ENCODE measurements at places on chromosomes 2 and 18.

DNA sequence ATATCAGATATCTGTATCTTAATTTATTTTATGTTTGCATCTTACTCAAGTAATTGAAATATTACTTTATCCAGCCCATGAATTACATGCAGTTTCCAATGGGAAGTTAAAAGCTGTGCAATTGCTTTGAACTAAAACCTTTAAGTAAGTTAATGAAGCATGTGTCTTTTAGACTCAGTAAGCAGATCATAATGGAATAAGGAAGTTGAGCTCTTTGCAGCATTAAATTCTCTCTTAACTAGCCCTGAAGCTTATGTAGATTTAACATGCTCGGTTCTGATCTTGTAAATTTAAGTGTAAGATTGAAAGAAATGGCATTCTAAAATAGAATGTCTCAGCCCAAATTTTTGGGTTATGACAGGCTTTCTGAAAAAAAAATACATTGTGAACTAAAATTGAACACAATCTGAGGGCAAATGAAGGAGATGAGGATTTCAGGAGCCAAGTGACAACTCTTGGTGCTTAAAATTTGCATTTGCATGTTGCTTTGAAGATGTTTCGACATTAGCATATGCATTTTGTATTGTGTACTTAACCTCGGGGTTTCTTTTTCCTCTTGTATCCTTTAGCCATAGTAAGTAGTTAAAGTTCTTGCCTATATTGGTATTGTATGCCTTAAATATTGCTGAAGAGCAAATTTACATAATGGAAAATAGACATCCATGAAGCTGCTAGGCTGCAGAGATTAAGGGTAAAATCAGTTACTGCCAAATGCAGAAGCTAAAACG, 297.8 kb upstream of the KCNJ3 start:
- DNase-seq, result no peak

DNA sequence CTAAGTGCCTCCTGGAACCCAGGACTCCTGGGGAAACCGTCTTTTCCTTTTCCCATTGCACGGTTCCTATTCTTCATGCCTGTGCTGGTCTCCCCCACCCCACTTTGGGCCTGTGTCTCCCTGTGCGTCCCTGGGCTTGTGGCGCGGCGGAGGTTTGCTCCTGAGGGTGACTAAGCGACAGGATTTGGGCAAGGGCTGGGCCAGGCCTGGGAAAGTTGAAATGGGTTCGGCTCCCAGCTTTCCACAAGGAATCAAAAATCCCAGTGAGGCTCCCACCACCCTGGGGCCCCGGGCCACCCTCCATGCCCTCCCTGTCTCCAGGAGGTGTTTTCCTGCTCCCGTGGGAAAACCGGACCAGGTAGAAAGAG, 197.6 kb downstream of the NDUFA10 start:
- no peak for DNase-seq

- no peak for DNase-seq
Observed at GRCh38 chr2:65281627-65282351, 54.2 kb downstream of the ACTR2 start.

- no peak for DNase-seq
Observed at GRCh38 chr2:29035016-29035745, 39.1 kb downstream of the PCARE start.

GRCh38 chr2:190679813-190680591, 31.1 kb downstream of the NAB1 start:
- DNase-seq, result peak; percentile 36

DNA sequence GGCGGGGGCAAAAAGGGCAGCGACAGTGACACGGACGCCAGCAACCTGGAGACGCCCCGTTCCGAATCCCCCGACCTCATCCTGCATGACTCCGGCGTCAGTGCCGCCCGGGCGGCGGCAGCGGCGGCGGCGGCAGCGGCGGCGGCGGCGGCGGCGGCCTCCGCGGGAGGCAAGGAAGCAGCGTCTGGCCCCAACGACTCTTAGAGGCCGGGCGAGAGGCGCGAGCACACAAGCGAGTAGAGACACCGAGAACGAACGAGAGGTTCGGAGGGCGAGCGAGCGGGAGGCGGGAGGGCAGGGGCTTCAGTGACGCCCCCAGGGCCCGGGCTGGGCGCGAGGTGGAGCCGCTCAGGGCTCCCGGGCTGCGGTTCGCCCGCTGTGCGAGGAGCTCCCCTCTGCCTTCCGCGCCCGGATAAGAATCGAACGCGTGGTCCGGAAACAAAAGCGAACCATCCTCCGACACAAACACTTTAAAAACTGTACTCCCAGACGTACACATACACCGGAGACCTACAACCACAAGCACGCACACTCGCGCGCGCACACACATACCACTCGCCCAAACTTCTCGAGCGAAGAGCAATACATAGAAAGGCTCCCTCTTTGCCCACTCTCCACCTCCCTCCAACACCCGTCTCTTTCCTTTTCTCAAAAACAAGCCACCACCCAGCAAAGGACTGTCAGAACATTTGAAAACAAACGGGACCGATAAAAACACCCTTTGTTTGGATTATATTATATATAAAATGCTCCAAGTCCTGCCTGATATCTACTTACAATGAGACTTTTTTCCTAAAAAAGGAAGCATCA, 2.8 kb downstream of the SP9 start:
- no peak for DNase-seq

DNA sequence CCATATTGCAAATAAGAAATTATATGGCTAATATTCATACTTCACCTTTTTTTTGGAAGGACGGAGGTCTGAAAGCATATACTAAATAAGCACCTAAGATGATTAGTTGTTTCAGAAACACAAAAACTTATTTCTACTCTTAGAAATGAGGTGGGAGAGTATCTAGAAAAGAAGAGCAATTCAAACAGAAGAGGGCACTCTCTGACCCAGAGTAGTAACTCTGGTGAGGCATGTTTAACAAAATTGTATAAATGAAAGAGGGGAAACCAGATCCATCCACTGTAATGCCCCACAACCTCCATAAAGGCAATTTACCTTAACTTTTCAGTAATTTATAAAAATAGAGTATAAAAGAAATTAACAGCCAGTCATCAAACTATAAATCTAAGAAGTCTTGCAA, 669.6 kb upstream of the VRK2 start:
- DNase-seq, result no peak

GRCh38 chr18:79642626-79643025, 37.0 kb upstream of the CTDP1 start:
- DNase-seq, result no peak

Measured in activated CD4-positive, alpha-beta T cell treated with anti-CD3 and anti-CD28 coated beads for 24 hours (primary cell).